Thoracic aorta (tissue), 2 donors: ENCODE measurements at places on chromosomes 2 and 18.

DNA sequence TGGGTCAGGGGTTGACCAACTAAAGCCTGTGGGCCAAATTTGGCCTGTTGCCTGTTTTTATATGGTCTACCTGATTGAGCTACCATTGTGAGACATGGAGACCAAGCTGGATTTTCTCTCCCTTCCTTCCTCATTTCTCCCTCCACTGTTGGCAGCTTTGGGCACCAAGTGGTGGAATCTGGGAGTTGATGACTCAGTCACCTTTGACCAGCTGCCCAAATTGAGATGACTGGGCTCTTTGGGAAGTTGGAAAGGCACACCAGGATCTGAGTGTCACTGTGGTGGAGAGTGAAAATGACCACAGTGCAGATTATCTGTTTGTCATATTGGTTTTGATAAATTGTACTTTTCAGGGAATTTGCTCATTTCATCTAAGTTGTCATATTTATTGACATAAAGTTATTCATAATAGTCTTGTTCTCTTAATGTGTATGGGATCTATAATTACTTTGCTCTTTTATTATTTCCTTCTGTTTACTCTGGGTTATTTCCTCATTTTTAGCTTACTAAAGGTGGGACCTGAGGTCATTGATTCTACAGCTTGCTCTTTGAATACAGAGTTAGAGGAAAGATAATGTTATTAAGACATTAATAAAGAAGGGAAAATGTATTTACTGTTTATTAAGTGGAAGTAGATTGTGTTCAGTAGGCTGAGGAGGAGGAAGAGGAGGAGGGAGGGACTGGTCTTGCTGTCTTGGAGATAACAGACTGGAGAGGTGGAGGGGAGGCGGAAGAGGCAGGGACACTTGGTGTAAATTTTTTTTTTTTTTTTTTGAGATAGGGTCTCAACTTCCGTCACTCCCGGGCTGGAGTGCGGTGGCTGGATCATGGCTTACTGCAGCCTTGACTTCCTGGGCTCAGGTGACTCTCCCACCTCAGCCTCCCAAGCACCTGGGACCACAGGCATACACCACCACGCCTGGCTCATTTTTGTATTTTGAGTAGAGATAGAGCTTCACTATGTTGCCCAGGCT lies 31.8 kb downstream of the AGFG1 start:
- no peaks in the 10 kb centered on the region for H3K36me3 ChIP-seq
- no peaks in the 10 kb centered on the region for H3K27me3 ChIP-seq
- DNase-seq: peak; percentile 60
- peaks cover 35% of the 10 kb centered on the region for H3K4me1 ChIP-seq

GRCh38 chr2:167862782-167863181 lies 384.6 kb downstream of the STK39 start:
- no peak for DNase-seq
- H3K27me3 ChIP-seq: no peaks in the 10 kb centered on the region
- no peak overlapping the region for H3K27ac ChIP-seq
- peaks cover under 1% of the 10 kb centered on the region for H3K4me1 ChIP-seq
- no peak overlapping the region for H3K4me3 ChIP-seq
- H3K36me3 ChIP-seq: no peaks in the 10 kb centered on the region

DNA sequence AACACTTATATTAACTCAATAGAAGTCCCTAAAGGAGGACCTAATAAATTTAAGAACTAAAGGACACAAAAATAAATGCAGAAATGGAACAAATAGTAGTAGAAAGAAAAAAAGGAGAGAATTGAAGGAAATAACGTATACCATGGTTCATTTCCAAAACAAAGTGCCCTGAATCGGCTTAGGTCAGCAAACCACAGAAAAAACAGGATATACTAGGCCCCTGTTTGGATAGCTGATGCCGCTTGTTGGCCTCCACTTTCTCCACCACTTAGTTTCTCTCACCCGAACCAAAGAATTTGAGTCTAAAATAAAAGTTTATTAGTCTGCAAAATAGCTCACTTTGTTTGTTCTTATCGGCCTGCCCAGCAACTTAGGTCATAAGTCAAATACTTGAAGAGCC lies 100.4 kb downstream of the HIBCH start:
- no peaks in the 10 kb centered on the region for H3K27me3 ChIP-seq
- H3K36me3 ChIP-seq: peaks cover 8% of the 10 kb centered on the region
- DNase-seq: no peak
- no peak overlapping the region for H3K4me3 ChIP-seq
- H3K4me1 ChIP-seq: peaks cover 31% of the 10 kb centered on the region
- H3K27ac ChIP-seq: no peak overlapping the region

GRCh38 chr2:146451972-146452371 lies 1392.9 kb upstream of the ACVR2A start:
- H3K27me3 ChIP-seq: no peaks in the 10 kb centered on the region
- no peaks in the 10 kb centered on the region for H3K36me3 ChIP-seq
- no peaks in the 10 kb centered on the region for H3K4me1 ChIP-seq
- DNase-seq: no peak
- no peak overlapping the region for H3K27ac ChIP-seq
- no peak overlapping the region for H3K4me3 ChIP-seq

DNA sequence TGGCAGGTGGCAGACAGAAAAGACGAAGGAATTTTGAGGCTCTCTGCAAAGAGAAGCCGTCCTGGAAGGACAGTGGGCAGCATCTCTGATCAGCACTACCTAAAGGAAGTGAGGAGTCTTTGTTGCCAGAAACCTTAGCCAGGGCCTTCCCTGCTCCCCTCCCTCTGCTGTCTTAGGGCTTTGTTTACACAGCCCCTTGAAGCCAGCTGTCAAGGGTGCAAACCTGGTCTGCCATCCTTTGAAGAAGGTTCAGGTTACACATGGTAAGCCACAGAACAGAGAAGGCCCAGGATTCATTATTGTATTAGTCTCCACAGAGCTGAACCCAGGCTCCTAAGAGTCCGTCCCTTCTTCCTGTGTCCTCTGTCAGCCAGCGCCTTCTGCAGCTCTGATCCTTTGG lies 356.7 kb downstream of the TGIF1 start:
- no peaks in the 10 kb centered on the region for H3K27me3 ChIP-seq
- H3K4me3 ChIP-seq: no peak overlapping the region
- H3K4me1 ChIP-seq: no peaks in the 10 kb centered on the region
- H3K36me3 ChIP-seq: no peaks in the 10 kb centered on the region
- H3K27ac ChIP-seq: no peak overlapping the region

DNA sequence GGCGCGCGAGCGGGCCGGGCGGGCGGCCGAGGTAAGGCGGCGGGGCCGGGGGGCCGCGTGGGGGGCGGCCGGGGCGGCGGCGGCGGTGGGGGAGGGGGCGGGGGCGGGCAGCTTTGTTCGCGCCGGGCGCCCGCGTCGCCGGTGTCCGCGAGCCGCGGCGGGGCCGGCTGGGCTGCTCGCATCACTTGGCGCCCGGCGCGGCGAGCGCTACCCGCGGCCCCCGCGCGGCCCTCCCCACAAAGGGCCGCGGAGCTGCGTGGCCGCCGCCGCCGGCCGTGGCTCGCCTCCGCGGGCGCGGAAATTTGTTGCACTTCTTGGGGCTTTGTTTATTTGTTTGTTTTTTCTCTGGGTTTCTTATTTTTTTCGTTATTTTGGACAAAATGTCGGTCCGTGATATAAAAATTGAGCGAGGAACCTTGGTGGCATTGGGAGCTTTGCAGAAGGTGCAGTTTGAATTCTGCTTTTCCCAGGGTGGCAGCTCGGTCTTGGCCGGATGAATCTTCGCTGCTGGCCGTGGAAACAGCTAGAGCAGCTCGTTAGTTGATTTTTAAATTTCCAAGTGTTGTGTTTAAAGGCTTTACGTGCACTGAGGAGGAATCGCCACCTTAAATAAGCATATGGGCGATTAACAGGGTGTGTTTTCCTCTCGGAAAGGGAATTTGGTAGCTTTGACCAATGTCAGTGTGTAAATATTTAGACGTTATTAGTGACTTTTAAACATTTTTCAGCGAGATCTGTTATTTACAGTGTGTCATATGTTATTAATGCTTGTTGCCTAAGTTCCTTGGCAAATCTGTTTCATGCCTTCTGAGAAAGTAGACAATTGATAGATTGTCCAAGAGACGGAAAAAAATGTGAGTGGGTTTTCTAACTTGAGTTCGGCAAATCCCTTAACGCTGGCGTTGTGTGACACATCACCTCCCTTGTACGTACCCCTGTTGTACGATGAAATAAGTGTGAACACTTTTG lies 822 bp downstream of the UBE2E3 start:
- no peaks in the 10 kb centered on the region for H3K27me3 ChIP-seq
- DNase-seq: no peak
- peaks cover 55% of the 10 kb centered on the region for H3K4me1 ChIP-seq
- H3K27ac ChIP-seq: peak overlapping the region; percentile 70
- H3K36me3 ChIP-seq: no peaks in the 10 kb centered on the region

DNA sequence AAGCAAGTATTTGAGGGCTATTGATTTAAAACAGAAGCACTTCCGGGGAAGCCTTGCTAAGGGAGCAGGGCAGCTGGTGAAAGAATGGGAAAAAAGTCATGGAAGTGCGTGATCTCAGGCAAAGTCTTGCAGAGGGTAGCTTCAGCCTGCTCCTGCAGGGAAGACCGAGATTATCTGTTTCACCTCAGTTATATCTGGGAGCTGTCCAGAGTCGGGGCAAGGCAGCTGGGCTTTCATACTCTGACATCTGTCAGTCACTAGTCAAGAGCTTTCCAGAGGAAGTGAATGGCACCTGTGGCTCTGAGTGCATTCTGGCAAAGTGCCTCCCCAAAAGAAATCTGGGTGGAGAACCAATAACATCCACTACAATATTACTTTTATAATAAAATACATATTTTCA lies 8.7 kb downstream of the NXPH2 start:
- no peak overlapping the region for H3K4me3 ChIP-seq
- DNase-seq: no peak
- H3K4me1 ChIP-seq: no peaks in the 10 kb centered on the region
- H3K27ac ChIP-seq: no peak overlapping the region
- H3K36me3 ChIP-seq: no peaks in the 10 kb centered on the region
- no peaks in the 10 kb centered on the region for H3K27me3 ChIP-seq

GRCh38 chr2:68094111-68094510 lies 31.3 kb upstream of the C1D start:
- H3K27ac ChIP-seq: no peak overlapping the region
- H3K36me3 ChIP-seq: no peaks in the 10 kb centered on the region
- H3K27me3 ChIP-seq: no peaks in the 10 kb centered on the region
- H3K4me3 ChIP-seq: no peak overlapping the region
- H3K4me1 ChIP-seq: no peaks in the 10 kb centered on the region
- no peak for DNase-seq

DNA sequence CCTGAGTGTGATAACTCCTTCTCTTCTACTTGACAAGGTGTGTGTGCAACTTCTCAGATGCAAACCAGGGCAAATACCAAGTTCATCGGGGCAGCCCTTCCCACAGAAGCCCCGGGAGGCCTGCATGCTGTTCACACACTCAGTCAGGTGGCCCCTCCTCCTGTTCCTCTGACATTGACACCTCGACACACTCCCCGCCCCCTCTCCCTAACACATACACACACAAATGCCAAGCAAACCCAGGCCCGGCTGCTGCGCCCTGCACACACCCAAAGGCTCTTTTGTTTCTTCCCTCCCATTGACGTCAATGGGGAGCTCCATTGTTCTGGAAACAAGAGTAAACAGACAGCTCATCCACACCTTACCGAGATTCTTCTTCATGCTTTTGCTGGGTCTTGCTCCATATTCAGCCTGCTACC lies 1.7 kb upstream of the PER2 start:
- DNase-seq: no peak
- no peaks in the 10 kb centered on the region for H3K27me3 ChIP-seq

GRCh38 chr2:171794918-171795317 lies 99.1 kb downstream of the SLC25A12 start:
- H3K4me3 ChIP-seq: no peak overlapping the region
- H3K4me1 ChIP-seq: no peaks in the 10 kb centered on the region
- peaks cover 3% of the 10 kb centered on the region for H3K36me3 ChIP-seq
- no peaks in the 10 kb centered on the region for H3K27me3 ChIP-seq
- DNase-seq: no peak

GRCh38 chr18:57095884-57096283 lies 51.0 kb upstream of the BOD1L2 start:
- DNase-seq: no peak
- no peak overlapping the region for H3K4me3 ChIP-seq
- no peaks in the 10 kb centered on the region for H3K36me3 ChIP-seq

- no peak overlapping the region for H3K27ac ChIP-seq
- no peaks in the 10 kb centered on the region for H3K36me3 ChIP-seq
- H3K4me1 ChIP-seq: no peaks in the 10 kb centered on the region
- H3K4me3 ChIP-seq: no peak overlapping the region
Measured at GRCh38 chr2:123453046-123453700, 571.9 kb upstream of the CNTNAP5 start.

DNA sequence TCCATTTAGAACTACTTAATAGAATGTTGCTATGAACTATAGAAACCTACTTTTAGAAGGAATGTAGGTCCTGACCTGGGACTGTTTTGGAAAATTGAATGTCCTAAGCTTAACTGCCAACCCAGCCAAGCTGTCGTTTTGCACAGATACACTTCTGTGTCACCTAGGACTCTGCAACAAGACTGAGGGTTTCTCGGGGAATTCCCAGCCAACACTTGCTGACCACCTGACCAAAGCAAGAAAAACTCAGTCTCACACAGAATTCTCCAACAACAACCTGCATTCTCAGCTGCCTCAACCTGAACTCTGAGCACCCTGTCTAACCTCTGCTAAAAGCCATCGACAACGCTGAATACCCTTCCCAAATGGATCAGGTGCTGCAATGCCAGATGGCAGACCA lies 128.2 kb downstream of the SS18 start:
- H3K4me1 ChIP-seq: no peaks in the 10 kb centered on the region
- H3K27me3 ChIP-seq: no peaks in the 10 kb centered on the region
- H3K4me3 ChIP-seq: no peak overlapping the region
- DNase-seq: no peak

DNA sequence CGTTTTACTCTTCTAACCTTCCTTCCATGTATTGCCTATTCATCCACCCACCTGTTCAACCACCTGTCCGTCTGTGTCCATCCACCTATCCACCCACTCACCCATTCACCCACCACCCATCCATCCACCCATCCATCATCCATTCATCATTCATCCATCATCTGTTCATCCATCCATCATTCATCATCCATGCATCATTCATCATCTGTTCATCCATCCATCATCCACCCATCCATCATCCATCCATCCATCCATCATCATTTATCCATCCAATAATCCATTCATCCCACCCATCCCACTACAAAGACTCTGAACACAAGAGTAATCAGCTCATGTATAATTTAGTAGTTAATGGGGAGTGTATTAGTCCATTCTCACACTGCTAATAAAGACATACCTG lies 78.0 kb downstream of the ACOXL start:
- H3K27ac ChIP-seq: no peak overlapping the region
- no peak for DNase-seq
- no peaks in the 10 kb centered on the region for H3K4me1 ChIP-seq
- H3K27me3 ChIP-seq: no peaks in the 10 kb centered on the region
- H3K36me3 ChIP-seq: no peaks in the 10 kb centered on the region
